HS-5 (cell line): ENCODE measurements at places on chromosomes 2 and 18.

- no peak for DNase-seq
These were observed 133.4 kb upstream of the NABP1 start for GRCh38 chr2:191544461-191545062.

GRCh38 chr2:152583512-152584229 lies 133.6 kb downstream of the PRPF40A start:
- DNase-seq, result no peak

GRCh38 chr2:231533777-231534125 lies 3.5 kb upstream of the NMUR1 start:
- DNase-seq, result no peak

GRCh38 chr2:55766947-55767346 lies 73.3 kb upstream of the PNPT1 start:
- no peak for DNase-seq
